ENCODE measurements at places on chromosomes 3 and 15. TPM values are rescaled to one million over a fixed set of nuclear protein-coding genes. Genes with fewer than 3 reads are reported as not detected.

Gene C2CD4A
- 0.10 TPM for total RNA-seq

Gene CFAP20DC
- total RNA-seq = 2.1 TPM

Gene B4GALT4
- 126 TPM for total RNA-seq

Gene GLDN
- total RNA-seq = not detected

Gene EFCC1
- not detected for total RNA-seq

Gene CCK
- total RNA-seq = 2.1 TPM

Gene SLC28A1
- 0.03 TPM for total RNA-seq

Gene SCAMP5
- 12.1 TPM for total RNA-seq

Gene MCTP2
- not detected for total RNA-seq

Gene PLA2G4E
- total RNA-seq = 0.03 TPM

Gene DUOX1
- total RNA-seq = not detected

Gene IGF1R
- 38.2 TPM for total RNA-seq

Gene GOLGB1
- 13.6 TPM for total RNA-seq

Gene TMEM212
- not detected for total RNA-seq

Gene KLHL40
- total RNA-seq = not detected

Gene TMED3
- total RNA-seq = 191 TPM

Gene SLC22A14
- 0.05 TPM for total RNA-seq

Gene BMF
- total RNA-seq = 1.6 TPM

Gene C3orf22
- not detected for total RNA-seq

Gene RNF168
- total RNA-seq = 3.5 TPM

Gene GPR27
- 3.0 TPM for total RNA-seq

Gene PLCD1
- 4.1 TPM for total RNA-seq

Gene CCNB2
- total RNA-seq = 93.6 TPM

Gene CHRNA5
- total RNA-seq = 34.3 TPM

Gene PSMD2
- total RNA-seq = 288 TPM

Gene CILP
- total RNA-seq = 0.41 TPM

Gene CHDH
- total RNA-seq = 3.1 TPM

Gene ARHGAP11A
- 69.8 TPM for total RNA-seq

Gene ITGB5
- 462 TPM for total RNA-seq

Gene THOC7
- total RNA-seq = 68.8 TPM

Gene ISL2
- 4.3 TPM for total RNA-seq

Gene PRC1
- 197 TPM for total RNA-seq

Gene CSPG4
- total RNA-seq = 0.12 TPM

Gene IL17RE
- total RNA-seq = 1.9 TPM

Gene GOLGA8J
- not detected for total RNA-seq

Gene TOP2B
- 55.5 TPM for total RNA-seq

Gene LMCD1
- total RNA-seq = 76.8 TPM

Gene FAM43A
- 19.8 TPM for total RNA-seq

Gene CYP8B1
- not detected for total RNA-seq

Gene SUSD5
- total RNA-seq = 3.1 TPM

Gene CACNA1D
- total RNA-seq = 1.2 TPM

Measured in A549 treated with Hydrocortisone at 1 μM for 4 hours (cell line).